SK-N-SH (cell line): ENCODE measurements at places on chromosomes 5 and 9.

- no peak for DNase-seq
These were observed 509.4 kb downstream of the NFIB start for GRCh38 chr9:13804532-13804931.

- DNase-seq = no peak
These were observed 947.3 kb upstream of the COX7C start for GRCh38 chr5:85670417-85670816.

- DNase-seq = peak; percentile 51
These were observed 40.3 kb downstream of the MPDZ start for GRCh38 chr9:13239208-13239607.

GRCh38 chr5:589173-589572, 23.0 kb upstream of the CEP72 start:
- no peak for DNase-seq

GRCh38 chr5:148950892-148951291, 112.0 kb downstream of the SH3TC2 start:
- DNase-seq = no peak

GRCh38 chr5:142971303-142972013, 201.3 kb downstream of the ARHGAP26 start:
- no peak for DNase-seq

DNA sequence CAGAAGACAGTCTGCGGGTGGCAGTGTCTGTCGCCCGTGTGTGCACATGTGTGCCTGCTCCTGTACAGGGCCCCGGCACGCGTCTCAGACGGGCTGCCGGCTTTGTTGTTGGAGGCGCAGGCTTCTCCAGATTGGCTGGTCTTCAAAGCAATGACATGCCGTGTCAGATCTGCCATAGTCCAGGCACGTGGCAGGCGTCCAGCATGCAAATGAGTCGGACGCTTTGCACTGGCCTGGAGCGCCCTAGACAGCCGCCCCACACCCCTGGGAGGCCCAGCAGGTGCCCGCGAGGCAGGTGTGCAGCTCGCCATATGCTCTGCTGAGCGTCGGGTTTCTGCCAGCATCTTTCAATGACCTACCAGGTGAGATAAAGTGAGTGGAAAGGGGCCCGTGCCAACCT, 71.5 kb downstream of the GADD45G start:
- DNase-seq = peak; percentile 56

DNA sequence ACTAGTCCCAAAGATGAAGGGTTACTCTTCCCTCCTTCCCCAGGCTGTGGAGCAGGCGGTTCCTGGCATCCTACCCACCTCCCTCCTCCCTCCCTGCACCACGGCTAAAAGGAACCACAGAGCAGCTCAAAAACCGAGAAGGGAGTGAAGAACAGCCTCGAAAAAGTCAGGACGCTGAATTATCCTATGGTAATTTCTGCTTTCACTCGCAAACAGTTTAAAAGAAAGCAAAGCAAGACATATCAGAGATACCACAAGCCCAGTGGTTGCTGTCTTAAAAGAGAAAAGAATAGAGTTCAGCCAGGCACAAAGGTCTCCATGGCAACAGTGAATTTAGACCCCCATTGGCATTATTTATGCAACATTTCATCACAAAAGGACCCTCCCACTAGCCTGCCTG, 315.4 kb downstream of the CTNND2 start:
- no peak for DNase-seq

GRCh38 chr5:41967401-41967800, 42.3 kb downstream of the FBXO4 start:
- DNase-seq = no peak

- no peak for DNase-seq
These were observed 1.9 kb upstream of the RFK start for GRCh38 chr9:76396144-76396543.

DNA sequence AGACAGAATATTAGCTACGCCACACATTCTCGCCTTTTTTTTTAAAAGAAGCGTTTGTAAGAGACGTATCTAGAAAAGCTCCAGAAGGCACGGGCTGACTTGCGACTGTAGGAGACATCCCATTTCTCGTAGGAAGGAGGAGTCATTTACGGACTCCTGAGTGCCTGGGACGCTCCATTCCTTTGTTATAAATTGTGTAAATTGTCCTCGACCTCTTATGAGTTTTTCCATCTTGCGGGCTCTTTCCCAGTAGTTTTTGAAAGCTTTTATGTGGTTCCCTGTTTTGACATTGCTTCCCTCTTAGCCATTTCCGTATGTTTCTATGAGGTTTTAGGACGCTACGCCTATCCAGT, 1.0 kb downstream of the RABL6 start:
- DNase-seq = no peak

GRCh38 chr5:137395011-137395755, 103.9 kb downstream of the SPOCK1 start:
- DNase-seq = peak; percentile 43

DNA sequence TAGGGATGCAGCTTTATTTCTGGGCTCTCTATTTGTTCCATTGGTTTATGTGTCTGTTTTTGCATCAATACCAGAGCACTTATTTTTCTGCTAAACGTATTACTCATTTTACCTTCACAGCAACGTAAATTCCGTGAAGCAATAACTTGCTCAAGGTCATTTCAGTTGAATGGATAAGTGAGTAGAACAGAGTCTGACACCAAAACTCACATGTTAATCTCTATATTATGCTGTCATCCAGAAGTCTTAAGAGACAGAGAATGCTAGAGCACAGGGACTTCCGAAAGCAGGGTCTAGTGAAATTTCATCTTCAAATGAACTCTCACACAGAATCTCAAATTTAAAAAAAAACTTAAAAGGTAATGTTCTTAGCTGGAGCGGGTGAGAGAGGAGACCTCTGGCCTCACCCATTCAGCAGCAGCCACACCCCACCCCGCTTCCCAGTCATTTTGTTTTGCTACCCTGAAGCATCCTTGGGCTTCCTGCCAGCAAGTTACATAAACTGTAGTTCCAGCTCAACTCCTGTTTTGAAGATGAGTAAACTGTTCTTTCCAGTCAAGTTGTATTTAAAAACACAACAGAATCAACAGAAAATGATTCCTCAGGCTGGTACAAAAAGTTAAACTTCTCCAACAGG, 69.3 kb downstream of the TRIM36 start:
- DNase-seq = no peak

DNA sequence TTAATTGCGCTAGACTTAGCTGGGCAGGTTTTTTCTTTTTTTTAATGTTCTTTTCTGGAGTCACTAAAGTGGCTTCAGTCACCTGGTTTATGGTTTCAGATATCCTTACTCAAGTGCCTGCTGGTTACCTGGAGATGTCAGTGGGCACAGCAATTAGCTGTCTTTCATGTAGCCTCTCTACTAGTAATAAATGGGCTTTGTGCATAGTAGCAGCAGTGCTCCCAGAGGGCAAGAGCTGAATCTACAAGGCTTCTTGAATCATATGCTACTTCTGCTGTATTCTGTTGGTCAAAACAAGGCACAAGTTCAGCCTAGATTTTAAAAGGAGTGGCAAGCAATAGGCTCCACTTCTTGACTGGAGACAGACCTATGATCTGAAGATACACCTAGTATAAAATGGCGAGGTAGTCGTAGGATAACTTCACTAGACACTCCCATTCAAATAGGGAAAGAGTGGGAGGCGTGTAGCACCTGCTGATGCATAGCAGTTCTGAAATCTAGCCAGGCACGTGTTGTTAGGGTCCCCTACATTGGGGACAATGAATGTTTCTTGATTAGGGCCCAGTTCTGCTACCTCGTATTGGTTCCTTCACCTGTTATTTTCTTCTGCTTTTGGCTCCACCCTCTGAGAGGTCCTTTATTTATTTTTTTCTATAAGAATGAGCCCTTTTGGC, 7.0 kb downstream of the SCAMP1 start:
- DNase-seq = no peak

DNA sequence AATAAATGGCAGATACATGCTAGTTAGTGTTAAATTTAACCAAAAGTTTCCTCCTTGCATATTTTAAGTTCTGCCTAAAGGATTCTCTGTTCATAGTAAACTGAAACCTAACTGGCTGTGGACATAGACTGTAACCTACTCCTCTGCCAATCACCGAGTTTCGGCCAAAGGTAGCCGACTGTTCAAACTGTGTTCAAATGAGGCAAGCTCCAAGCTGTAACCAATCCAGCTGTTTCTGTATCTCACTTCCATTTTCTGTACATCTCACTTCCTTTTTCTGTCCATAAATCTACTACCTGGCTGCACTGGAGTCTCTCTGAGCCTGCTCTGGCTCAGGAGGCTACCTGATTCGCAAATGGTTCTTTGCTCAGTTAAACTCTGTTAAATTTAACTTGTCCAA, 44.1 kb downstream of the KCNV2 start:
- DNase-seq = no peak

GRCh38 chr5:149211566-149211965, 60.1 kb upstream of the AFAP1L1 start:
- DNase-seq = no peak

DNA sequence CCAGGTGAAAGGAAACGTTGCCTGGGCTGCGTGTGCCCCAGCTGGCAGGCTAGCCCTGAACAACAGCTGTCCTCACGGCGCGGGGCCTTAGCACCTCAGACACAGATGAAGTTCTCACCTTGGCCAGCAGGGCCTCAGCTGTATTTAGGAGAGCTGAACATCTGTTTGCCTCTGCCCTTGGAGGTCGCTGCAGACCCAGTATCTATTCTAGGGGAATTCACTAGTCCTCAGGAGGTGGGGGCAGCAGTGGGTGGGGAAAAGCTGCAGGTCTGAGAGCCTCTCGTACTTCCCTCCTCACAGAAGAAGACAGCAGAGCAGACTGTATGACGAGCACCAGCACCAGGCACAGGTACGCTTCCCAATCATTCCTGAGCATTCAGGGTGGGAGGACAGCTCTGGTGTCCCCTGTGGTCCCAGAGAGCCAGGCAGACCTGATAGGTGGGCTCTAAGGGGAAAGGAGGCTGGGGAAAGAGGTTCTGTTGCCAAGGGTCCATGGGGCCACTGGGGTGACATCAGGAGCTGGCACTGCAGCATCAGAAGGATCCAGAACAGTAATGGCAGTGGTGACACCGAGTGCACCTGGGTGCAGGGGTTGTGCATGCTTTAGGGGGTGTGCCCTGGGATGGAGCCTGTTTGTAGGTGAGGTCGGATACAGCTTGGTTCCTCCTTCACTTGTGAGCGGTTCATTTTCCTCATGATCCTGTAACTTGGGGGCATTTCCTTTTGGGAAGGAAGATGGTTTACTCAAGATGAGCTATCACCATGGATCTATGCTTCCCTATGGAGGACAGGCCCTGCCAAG, 13.8 kb downstream of the CD74 start:
- no peak for DNase-seq

GRCh38 chr9:133641396-133641655, 5.2 kb downstream of the DBH start:
- no peak for DNase-seq

DNA sequence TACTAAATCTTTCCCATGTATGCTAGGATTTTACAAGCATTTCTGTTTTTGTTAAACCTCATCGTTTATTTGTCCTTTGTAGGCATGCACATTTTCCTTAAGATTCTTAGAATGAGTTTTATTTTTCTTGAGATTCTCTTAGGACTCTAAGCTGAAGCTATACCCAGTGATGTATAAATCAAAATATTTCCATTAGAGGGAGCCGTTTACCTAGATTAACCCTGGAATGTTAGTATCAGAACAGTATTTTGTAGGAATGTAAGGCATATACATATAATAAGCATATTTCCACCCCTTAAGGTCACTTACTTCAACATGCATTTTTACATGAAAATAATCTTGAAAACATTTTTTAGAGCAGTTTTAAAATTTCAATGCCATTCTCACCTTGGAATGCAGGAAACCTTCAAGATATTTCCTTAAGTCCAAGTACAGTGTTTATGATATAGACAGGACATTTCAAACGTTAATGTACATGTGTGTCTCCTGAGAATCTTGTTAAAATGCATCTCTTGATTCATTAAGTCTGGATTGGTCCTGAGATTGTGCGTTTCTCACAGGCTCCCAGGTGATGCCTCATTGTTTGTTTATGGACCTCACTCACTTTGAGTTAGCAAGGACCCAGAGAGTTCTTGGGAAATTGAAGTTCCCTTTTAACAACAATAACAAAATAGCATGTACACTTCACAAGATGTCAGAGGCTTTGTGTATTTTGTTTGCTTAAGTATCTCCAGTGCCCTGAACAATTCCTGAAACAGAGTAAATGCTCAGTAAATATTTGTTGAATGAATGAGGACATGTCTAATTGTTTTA, 34.9 kb upstream of the FCHO2 start:
- DNase-seq = no peak

GRCh38 chr5:59115345-59115744, 532.5 kb downstream of the RAB3C start:
- no peak for DNase-seq

GRCh38 chr9:112863214-112863613, 27.5 kb downstream of the SLC46A2 start:
- no peak for DNase-seq

DNA sequence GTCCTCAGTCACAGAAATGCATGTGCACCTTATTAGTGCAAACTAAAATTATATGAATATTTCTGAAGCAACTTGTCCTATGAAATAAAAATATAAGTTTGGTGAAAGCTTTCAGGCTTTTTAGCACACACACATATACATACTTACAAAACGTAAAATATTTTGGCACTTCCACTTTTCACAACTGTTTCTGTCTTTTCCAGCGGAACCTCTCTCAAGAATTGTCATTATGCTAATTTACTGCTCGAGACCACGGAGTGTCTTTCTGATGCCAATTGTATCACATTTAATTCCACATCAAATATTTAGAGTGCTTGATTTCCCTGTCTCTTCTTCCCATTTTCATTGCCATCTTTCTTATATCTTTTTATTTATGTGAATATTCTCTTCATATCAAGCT, 100.4 kb downstream of the MEF2C start:
- DNase-seq = no peak

DNA sequence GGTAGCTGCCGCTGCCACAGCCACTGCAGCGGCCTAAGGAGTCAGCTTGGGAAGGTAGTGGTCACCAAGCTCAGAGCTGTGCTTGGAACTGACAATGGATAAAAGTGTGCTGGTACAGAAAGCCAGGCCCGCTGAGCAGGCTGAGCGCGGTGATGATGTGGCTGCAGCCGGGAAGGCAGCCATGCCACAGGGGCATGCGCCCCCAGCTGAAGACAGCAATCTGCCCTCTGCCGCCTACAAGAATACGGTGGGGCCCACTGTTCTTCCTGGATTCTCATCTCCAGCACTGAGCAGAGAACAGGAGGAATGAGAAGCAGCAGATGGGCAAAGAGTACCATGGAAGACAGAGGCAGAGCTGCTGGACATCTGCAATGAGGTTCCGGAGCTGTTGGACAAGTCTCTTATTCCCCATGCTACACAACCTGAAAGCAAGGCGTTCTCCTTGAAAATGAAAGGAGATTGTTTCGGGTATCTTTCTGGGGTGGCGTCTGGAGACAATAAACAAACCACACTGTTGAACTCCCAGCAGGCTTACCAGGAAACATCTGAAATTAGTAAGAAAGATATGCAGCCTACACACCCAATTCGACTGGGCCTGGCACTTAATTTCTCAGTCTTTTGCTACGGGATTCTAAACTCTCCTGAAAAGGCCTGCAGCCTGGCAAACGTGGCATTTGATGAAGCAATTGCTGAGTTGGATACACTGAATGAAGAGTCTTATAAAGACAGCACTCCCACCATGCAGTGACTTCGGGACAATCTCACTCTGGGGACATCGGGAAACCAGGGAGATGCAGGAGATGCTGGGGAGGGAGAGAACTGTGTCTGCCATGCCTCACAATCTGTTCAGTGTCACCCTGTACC, 22.8 kb upstream of the ANKRD18A start:
- DNase-seq = no peak
